Ascending aorta (tissue), 2 donors: ENCODE measurements at places on chromosomes 12 and 14. TPM values are rescaled to one million over a fixed set of nuclear protein-coding genes. Genes with fewer than 3 reads are reported as not detected.

DNA sequence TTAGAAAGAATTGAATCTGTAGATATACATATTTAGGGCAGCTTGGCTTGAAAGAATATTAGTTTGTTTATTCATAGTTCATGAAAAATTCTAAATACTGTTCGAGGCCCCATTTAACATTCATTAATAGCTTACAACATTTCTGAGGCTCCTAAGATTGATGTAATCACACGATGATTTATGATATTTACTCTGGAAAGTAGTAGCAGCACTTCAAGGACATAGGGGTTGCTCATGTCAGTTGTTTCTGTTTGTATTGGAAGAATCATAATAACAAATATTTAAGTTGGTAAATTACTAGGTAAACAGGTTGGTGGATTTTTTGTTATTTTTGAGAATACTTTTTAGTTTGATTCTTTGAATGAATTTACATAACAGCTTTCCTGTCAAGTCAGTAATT lies 30.4 kb downstream of the CAND1 start:
- DNase-seq = no peak

- DNase-seq = no peak
Observed at GRCh38 chr12:93624595-93625294, 52.3 kb downstream of the SOCS2 start.

GRCh38 chr12:2673966-2674810 lies 120.6 kb upstream of the FKBP4 start:
- DNase-seq = peak; percentile 60

DNA sequence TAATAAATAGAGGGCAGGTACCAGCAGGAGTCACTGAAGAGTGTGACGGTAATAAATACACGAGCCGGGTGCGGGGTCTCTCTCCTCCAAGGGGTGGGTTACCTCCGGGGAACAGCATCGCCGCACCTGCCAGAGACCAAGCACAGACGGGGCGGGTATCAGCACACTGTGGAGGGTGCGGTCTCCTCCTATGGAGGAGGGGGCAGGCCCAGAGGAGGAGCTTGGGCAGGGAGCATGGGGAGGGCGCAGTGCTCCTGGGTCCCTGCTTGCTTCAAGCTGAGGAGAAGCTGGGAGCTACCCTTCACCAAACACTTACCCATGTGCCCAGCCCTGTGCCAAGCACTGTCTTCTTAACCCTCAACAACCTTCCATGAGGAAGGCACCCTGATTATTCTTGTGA lies 12.8 kb downstream of the PGF start:
- no peak for DNase-seq

DNA sequence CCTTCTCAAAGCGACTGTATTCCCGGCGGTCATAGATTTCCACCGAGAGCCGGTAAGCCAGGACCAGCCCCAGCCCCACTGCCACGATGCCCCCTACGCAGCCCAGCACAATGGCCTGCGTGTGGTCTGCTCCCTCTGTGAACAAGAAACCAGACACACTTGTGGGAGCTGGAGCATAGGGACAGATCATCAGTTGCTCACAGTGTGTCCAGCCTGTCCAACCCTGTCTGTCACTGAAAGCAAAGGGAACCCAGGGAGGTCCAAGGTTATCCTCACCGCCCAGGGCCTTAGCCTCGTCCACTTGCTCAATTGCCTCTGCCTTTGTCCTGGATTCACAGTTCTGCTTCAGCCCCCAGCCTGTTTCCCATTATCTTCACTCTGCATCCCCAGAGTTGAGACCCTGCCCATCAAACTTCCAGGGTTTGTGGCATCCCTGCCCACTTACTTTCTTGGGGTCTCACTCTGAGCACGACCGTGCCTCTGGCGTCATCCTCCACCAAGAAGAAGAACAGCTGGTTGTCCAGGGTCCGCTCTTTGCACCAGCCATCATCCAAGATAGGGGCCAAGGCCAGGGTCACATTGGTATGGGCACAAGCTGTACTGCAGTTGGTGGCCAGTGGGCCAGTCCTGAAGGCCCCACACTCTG lies 11.3 kb upstream of the CSAD start:
- DNase-seq = no peak

- DNase-seq = no peak
Observed at GRCh38 chr14:69259527-69260189, at the start of gene GALNT16. Gene GALNT16, plus strand, starts transcription at chr14:69260158. Its CDS starts 133 bp downstream, at chr14:69260291.

GRCh38 chr14:20690848-20691640 lies 2.5 kb downstream of the ANG start:
- DNase-seq = no peak

TCL1B gene
- total RNA-seq = not detected

PAWR gene
- 75.4 TPM for total RNA-seq
